Activated CD8-positive, alpha-beta memory T cell treated with anti-CD3 and anti-CD28 coated beads, Interleukin-2, amount 10 ng/mL, durations not matched to agents 7 days and 5 days (primary cell): ENCODE measurements at places on chromosomes 11 and 22.

GRCh38 chr22:30422481-30423300 is 2.9 kb upstream of the MTFP1 start:
- no peak for DNase-seq

DNA sequence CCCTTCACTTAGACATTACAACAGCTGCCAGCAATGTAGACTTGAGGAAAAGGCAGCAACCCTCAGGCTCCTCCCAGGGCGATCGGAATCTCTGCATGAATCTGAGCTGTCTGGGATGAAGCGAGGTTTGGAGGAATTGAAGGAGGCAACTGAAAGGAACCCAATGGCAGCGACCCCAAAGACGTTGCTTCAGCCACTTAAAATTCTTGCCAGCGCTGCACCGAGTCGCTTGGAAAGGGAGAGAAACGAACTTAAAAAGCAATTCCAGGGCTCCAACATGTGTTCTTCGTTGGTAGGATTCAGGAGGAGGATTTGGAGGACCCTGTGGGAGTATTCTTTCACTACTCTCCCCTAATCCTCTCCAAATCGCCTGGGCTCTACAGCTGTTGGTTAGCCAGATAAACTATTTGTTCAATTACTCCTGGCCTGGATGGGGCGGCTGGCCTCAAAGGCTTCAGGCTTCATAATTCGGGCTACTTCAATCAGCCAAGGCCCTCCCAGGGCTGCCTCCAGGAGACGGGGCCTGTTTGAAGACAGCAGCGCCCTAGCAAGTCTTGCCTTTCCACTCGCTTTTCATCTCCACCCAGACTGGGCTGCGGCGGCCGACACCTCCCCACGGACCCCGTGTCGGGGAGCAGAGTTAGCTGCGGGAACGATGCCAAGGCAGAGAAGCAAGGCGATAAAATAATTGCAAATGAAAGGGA is 72.4 kb upstream of the TMEM45B start:
- no peak for DNase-seq

DNA sequence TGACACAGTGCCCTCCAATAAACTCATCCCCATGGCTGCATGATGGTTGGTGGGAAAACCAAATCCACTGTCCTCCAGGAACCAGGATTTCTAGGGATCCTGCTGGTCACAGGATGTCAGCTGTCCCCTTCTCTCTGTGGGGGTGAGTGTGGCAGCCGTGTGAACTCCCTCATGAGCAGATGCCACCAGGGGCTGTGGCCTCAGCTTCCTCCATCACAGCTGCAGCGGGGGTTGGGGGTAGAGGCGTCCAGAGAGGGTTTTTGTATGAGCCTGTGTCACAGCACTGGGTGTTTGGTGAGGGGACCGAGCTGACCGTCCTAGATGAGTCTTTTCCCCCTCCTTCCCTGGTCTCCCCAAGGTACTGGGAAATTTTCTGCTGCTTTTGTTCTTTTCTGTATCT is 26.4 kb downstream of the IGLL5 start:
- no peak for DNase-seq

DNA sequence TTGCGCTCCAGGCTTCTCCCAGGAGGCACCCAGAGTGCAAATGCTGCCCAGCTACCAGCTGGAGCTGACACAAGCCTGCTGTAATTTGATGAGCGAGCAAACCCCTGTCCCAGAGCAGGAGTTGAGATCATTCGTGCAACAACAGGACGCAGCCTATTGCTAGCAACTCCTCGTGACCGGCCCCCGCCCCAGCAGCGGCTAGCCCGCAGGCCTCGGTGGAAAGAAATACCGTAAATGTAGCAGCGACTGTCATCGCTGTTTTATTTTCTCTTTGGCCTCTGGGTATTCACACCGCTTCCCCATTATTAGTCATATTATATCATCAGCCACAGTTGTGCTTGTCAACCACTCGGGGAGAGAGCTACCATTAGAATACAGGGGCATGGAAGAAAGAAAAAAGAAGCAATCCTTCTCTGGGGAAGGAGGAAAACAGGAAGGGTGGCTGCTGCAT is 59.2 kb upstream of the ATXN10 start:
- peak; percentile 81 for DNase-seq

DNA sequence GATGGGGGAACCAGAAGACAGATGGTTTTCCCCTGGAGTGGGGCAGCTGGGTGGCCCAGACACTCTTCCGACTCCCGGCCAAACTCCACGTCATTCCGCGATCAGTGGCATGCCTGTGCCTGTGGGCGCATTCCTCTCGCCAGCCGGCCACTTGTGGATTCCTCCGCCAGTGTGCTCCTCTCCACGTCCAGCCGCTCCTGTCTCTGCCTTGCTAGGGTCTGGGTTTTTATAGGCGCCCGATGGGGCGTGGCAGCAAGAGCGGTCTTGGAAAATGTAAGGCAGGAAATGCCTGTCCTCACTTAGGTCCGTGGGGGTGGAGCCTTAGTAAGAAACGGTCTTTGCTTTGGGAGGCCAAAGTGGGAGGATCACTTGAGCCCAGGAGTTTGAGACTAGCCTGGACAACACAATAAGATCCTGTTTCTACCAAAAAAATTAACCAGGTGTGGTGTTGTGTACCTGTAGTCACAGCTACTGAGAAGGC is 81.6 kb upstream of the SEPTIN5 start:
- no peak for DNase-seq
